Nucleus accumbens (tissue), 56 donors: ENCODE measurements at places on chromosomes 12 and 14.

GRCh38 chr14:77206261-77206824, 24.7 kb downstream of the TMEM63C start:
- no peak for DNase-seq

GRCh38 chr14:80607430-80608190, 333.9 kb downstream of the CEP128 start:
- no peak for DNase-seq

GRCh38 chr12:60349232-60349978, 753.6 kb downstream of the SLC16A7 start:
- no peak for DNase-seq

DNA sequence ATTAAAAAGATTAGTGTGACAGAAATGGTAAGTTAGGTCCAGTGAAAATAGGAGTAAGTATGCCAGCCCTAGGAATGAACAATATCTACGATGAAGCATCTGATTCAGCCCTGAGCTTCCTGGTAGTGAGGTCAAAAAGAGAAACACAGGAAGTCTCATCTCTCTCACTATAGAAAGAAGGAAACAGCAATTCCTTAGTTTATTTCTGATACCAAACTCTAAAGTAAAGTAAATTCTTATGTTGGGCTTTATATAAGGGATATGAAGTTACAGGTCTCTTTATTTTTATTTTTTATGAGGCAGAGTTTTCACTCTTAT, 76.7 kb upstream of the RFLNA start:
- no peak for DNase-seq

- no peak for DNase-seq
Observed at GRCh38 chr14:24255438-24255837, 7.5 kb downstream of the TGM1 start.

- no peak for DNase-seq
Observed at GRCh38 chr12:120996133-120996746, 17.9 kb downstream of the HNF1A start.

DNA sequence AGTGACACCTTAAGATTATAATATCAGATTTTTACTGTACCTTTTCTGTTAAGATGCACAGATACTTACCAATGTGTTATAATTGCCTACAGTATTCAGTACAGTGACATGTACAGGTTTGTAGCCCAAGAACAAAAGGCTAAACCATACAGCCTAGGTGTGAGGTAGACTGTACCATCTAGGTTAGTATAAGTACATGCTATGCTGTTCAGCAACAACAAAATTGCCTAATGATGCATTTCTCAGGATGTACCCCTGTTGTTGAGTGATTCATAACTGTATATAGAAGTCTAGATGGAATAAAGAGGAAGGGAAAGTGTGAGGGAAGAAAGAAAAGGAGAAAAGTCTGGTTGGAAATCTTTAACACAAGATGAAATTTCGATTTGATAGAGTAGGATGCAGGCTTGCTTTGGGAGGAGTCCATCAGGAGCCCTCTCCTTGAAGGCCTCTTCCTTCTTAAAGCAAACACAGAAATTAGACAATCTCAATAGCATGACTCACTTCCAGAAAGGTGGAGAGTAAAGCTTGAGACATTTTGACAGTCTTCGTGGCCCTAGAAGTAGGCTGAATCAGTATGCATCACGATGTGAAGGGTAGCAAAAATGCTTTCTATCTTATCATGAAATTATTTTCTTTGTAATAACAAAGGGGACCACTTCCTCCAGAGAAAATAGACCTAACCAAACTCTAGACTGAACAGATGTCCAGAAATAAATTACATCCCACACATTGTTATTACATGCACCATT, 191.5 kb downstream of the SYT1 start:
- DNase-seq, result no peak
